ENCODE measurements at places on chromosomes 16 and 17. TPM values are rescaled to one million over a fixed set of nuclear protein-coding genes. Genes with fewer than 3 reads are reported as not detected.

The SOX15 gene
- total RNA-seq, result 18.7 TPM

GRCh38 chr17:18932360-18933055 lies 19.5 kb upstream of the SLC5A10 start:
- no peak for DNase-seq

The CD300LG gene
- not detected for total RNA-seq

The RGS9 gene
- total RNA-seq, result 5.2 TPM

DNA sequence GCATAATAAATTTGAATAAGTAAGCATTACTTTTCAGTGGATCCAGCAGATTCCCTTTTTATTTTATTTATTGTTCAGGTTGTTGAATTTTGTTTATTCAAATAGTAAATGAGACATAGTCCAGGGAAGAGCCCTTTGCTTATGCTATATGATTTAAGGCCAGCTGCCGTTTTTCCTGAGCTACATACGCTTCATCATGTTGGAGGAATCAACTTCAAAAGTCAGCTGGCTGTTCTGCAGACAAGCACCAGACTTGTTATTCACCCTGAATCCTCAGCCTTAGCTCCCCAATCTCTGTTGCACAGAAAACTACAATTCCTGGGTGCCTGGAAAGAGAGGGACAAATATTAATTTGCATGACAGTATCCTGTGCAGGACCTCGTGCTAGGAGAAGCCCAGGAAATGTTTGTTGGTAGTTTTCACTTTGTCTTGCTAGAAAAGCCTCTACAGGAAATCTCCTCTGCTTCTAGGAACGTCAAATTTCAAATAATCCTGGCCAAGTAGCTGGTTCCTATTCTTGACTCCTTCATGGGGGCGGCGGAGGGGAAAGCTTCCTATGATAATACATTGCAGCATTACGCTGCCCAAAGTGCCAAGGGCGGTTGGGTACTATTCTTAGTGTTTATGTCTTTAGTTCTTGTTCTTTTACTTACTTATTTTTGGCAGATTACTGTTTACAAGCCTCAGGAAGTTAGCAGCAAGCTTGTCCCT lies 101.6 kb downstream of the PRKCA start:
- DNase-seq, result no peak

GRCh38 chr17:57533684-57534305 lies 211.3 kb downstream of the CCDC182 start:
- DNase-seq, result no peak

DNA sequence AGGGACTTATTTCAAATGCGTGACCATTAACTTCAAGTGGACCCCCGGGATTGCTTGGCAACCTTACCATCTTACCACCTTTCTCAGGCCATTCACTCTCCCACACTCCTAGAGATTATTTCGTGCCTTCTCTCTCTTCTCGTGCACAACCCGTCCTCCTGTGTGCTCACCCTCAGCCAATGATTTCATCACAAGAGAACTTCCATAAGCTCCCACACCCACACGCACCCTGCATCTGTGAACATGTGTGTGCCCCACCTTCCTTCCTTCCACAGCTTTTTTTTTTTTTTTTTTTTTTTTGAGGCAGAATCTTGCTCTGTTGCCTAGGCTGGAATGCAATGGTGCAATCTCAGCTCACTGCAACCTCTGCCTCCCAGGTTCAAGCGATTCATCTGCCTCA lies 27.4 kb upstream of the CDH3 start:
- DNase-seq, result no peak

GRCh38 chr16:30748634-30749445 lies 615 bp downstream of the PHKG2 start:
- DNase-seq, result no peak

Measured in epithelial cell of proximal tubule (primary cell).